ENCODE measurements at places on chromosomes 12 and 14. TPM values are rescaled to one million over a fixed set of nuclear protein-coding genes. Genes with fewer than 3 reads are reported as not detected.

Gene TMEM52B
- total RNA-seq, result not detected

Gene RNASE3
- total RNA-seq, result not detected

Gene TAS2R7
- not detected for total RNA-seq

Gene LIN7A
- total RNA-seq, result not detected

Gene HOXC12
- not detected for total RNA-seq

Gene RPL6
- 1,565 TPM for total RNA-seq

Gene PRPH
- total RNA-seq, result not detected

Gene C12orf60
- total RNA-seq, result 4.6 TPM

Gene SH2B3
- total RNA-seq, result 24.6 TPM

Gene TSPAN19
- not detected for total RNA-seq

Gene ACRBP
- 2.1 TPM for total RNA-seq

Gene TMCC3
- total RNA-seq, result not detected

Gene PPP1R13B
- total RNA-seq, result 11.7 TPM

Gene TMEM121
- total RNA-seq, result 2.2 TPM

Gene OR8S1
- not detected for total RNA-seq

Gene PPP1CC
- total RNA-seq, result 190 TPM

Gene YLPM1
- 53.0 TPM for total RNA-seq

Gene ZFP36L1
- 158 TPM for total RNA-seq

Gene SCNN1A
- 1.1 TPM for total RNA-seq

Gene GPR135
- total RNA-seq, result 1.6 TPM

Gene PTGDR
- not detected for total RNA-seq

Gene TAS2R20
- total RNA-seq, result 1.5 TPM

Gene DCD
- total RNA-seq, result not detected

Gene ACACB
- total RNA-seq, result 23.7 TPM

Gene C1QL4
- total RNA-seq, result not detected

Gene SLC38A4
- total RNA-seq, result not detected

Gene ARHGEF25
- 4.8 TPM for total RNA-seq

Gene RFLNA
- 0.32 TPM for total RNA-seq

Gene TPH2
- not detected for total RNA-seq

Gene SPTB
- 0.41 TPM for total RNA-seq

Gene ADGRD1
- total RNA-seq, result not detected

Gene TSPAN8
- not detected for total RNA-seq

Gene ALDH1L2
- 0.36 TPM for total RNA-seq

Gene RNASE7
- total RNA-seq, result not detected

Gene KCNC2
- total RNA-seq, result not detected

Gene STON2
- 0.48 TPM for total RNA-seq

Gene ITFG2
- 39.1 TPM for total RNA-seq

Gene KITLG
- not detected for total RNA-seq

Gene L2HGDH
- 20.7 TPM for total RNA-seq

Gene KCNJ8
- total RNA-seq, result not detected

Gene CCDC77
- 18.1 TPM for total RNA-seq

Gene ASCL1
- 0.16 TPM for total RNA-seq

Gene CRIP1
- 214 TPM for total RNA-seq

Gene KRT78
- total RNA-seq, result not detected

Gene FANCM
- total RNA-seq, result 24.8 TPM

Gene PTMS
- 76.0 TPM for total RNA-seq

Gene IL31
- total RNA-seq, result not detected

Gene RPS6KL1
- 4.8 TPM for total RNA-seq

Gene SLC10A1
- not detected for total RNA-seq

Gene PLEKHG7
- total RNA-seq, result not detected

Gene IL23A
- total RNA-seq, result 9.6 TPM

Gene TSPAN9
- 0.97 TPM for total RNA-seq
